ENCODE measurements at places on chromosomes 1 and 21. TPM values are rescaled to one million over a fixed set of nuclear protein-coding genes. Genes with fewer than 3 reads are reported as not detected.
A peak's percentile ranks its signal among the peaks of the same experiment; 100 is the strongest.

- no peak for DNase-seq
These were observed 18.4 kb downstream of the COL18A1 start for GRCh38 chr21:45423201-45423955.

GRCh38 chr1:189351960-189352359, 1125.7 kb downstream of the BRINP3 start:
- DNase-seq: no peak

DNA sequence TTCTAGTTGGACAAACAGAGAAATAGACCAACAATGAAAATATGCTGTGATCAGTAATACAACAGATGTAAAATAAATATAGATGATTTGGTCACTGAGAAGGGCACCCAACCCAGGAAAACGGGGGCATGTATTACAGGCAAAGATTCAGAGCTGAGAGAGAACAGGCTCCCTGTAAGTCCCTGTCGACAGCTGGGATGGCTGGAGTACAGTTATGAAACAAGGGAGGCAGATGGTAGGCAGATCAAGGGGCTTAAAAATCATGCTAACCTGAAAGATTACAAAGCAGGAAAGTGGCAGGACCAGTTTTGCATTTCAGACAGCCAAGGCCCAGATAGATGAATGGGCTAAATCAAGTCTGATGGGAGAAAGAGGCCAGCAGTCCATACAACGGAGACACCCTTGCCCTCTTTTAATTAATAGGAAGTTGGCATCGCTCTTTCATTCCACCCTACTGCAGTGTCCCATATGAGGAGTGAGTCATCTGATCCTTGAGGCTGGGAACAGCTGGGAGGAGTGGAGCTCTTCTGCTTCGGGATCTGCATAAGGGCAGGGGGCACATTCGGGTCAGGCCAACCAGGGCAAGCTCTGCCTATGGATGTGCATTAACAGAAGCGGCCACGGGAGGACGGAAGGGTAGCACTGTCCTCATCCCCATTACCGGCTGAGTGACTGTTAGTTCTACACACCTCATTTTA, 171.1 kb downstream of the DAB1 start:
- no peak for DNase-seq

GRCh38 chr21:34923202-34923601, 125.9 kb downstream of the RUNX1 start:
- no peak for DNase-seq

DNA sequence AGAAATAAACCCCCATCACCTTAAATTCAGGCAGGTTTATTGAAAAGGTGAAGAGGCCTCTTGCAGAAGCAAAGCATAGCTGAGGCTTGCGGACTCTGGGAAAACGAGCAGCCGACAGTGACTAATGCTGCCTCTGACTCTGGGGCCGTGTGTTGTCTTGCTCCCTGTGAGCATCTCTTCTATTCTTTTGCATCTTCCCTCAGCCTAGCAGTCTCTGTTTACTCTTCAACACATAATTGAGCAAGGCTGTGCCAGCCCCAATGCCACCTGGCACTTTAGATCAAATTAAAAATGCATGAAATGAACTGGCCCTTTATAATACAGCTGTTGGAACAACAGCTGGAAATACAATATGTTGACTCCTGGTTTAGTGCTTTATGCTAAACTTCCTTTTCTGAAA, 18.4 kb upstream of the REG4 start:
- no peak for DNase-seq

DNA sequence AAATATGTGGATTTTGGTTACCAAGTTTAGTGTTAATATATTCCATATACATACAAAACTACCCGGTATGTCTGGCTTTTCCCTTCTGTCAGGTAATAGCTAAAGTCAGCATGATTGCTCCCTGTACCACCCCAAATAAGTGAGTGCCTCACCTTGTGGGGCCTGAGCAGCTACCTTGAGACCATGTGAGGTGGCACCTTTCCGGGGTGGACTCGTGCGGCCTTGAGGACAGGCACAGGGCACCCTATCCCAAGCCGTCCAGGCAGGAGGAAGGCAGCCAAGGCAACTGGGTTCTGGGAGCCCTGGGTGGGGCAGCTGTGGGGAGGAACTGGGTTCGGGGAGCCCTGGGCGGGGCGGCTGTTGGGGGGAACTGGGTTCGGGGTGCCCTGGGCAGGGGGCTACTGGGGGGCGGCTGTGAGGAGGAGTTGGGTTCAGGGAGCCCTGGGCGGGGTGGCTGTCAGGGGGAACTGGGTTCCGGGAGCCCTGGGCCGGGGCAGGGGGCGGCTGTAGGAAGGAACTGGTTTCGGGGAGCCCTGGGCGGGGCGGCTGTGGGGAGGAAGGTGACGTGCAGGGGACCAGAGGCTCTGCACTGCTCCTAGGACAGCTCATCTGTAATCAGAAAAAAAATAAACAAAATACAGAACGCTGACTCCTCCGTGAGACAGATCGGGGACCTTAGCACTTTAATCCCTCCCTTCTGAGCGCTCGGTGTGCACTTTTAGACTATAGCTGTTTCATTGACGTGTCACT, 63.3 kb downstream of the POFUT2 start:
- no peak for DNase-seq

DNA sequence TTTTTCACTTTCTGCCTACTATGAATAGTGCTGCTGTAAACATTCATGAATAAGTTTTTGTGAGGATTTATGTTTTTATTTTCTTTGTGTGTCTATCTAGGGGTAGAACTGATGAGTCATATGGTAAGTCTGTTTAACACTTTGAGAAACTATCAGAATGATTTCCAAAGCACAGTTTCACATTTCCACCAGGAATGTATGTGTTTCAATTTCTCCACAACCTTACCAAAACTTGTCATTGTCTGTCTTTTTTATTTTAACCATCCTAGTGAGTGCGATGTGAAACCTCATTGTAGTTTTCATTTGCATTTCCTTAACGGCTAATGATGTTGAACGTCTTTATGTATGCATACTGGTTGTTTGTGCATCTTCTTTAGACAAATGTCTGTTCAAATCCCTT, 23.5 kb downstream of the RNASEL start:
- DNase-seq: no peak

- DNase-seq: peak; percentile 67
These were observed 126.7 kb downstream of the NR5A2 start for GRCh38 chr1:200154069-200154767.

The TFF3 gene
- not detected for total RNA-seq
